ENCODE measurements at places on chromosomes 3 and 15.

DNA sequence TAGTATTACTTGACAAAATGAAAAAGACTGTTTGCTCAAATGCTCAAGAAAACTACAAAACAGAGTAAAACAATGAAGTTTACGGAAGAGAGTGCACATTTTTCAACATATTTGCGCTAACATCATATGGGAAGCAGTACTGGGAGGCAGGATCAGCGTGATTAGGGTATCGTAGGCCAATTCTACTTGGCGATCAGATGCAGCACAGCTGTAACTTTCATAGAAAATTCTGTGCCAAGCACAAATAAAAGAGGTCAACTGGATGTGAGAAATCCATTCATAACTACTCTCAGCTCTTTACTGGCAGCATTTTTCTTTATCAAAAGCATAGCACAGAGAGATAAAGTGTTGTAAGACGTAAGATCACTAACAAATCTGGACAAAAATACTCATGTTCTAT, 1196.3 kb upstream of the GBE1 start:
- DNase-seq = no peak

GRCh38 chr15:70778258-70779076, 15.1 kb upstream of the UACA start:
- DNase-seq = no peak

GRCh38 chr15:78272316-78272715, 8.0 kb downstream of the DNAJA4 start:
- no peak for DNase-seq

- DNase-seq = no peak
Observed at GRCh38 chr15:93520206-93520605, 431.2 kb upstream of the RGMA start.

DNA sequence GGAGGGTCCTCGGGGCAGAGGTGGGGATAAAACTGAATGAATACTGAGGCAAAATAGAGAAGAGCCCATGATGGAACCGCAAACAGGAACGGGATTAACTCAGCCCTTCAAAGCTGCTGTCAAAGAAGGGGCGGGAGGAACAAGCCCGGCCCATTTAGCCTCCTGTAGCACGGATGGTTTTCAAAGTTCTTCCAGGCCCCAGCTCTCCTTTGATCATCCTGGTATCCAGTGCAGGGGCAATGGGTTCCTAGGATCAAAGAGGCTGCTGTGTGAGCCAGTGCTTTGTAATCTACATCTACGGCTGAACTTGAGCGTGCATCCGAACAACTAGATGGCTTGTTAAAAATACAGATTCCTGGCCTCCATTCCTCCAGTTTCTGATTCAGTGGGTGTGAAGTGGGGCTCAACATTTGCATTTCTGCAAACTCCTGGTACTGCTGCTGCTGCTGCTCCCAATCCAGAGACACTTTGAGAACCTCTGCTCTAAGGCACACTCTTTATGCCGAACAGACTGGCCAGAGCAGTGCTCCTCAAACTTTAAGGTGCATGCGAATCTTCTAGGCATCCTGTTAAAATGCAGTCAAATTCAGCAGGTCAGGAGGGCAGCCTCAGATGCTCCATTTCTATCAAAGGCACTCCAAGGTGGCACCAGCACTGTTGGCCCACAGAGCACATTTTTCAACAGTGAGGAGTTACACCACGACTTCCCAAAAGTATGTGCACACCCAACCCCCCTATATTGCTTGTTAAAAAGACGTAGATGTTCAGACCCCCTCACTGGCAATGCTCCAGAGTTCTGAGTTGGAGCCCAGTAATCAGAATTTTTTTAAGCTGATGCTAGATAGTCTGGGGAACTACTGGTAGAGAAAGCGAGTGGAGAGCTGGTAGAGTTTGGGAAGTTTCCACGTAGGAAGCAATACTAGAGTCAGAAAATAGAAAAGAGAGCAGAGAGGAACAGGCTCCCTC, 5.6 kb downstream of the GALNT15 start:
- no peak for DNase-seq

GRCh38 chr3:178485756-178486155, 50.5 kb upstream of the KCNMB2 start:
- no peak for DNase-seq

GRCh38 chr3:6540981-6541380, 319.9 kb upstream of the GRM7 start:
- DNase-seq = no peak

DNA sequence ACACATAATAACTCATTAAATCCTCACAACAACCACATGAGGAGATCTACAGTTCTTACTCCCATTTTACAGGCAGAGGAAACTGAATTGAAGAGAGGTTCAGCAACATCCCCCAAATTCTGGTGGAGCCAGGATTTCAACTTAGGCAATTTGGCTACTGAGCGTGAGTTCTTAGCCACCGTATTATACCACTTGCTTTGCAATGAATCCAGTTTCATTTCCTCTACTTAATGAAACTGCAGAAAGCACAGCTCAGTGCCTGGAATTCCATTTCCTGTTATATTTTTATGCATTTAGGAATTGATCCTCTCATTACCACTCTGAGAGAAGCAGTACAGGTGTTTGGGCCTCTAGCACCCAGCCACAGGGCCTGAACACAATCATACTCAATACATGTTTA, 4.3 kb downstream of the ZNF860 start:
- no peak for DNase-seq

DNA sequence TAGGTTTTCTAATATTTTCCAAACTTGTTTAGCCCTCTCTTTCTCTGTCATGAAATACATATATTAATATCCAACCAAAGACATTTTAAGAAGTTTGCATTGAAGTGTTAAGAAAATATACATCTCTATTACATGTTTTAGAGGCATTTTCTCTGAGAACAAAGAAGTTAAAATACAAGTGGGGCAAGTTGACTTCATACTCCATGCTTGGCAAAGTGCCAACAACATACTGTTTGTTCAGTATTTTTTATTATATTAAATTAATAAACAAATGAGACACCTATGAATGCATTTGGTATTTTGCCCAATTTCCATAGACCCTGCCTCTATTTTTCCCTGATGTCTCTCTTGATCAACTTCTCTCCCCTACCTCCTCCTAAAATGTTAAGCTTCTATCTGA, 232.8 kb upstream of the MRPL3 start:
- no peak for DNase-seq

DNA sequence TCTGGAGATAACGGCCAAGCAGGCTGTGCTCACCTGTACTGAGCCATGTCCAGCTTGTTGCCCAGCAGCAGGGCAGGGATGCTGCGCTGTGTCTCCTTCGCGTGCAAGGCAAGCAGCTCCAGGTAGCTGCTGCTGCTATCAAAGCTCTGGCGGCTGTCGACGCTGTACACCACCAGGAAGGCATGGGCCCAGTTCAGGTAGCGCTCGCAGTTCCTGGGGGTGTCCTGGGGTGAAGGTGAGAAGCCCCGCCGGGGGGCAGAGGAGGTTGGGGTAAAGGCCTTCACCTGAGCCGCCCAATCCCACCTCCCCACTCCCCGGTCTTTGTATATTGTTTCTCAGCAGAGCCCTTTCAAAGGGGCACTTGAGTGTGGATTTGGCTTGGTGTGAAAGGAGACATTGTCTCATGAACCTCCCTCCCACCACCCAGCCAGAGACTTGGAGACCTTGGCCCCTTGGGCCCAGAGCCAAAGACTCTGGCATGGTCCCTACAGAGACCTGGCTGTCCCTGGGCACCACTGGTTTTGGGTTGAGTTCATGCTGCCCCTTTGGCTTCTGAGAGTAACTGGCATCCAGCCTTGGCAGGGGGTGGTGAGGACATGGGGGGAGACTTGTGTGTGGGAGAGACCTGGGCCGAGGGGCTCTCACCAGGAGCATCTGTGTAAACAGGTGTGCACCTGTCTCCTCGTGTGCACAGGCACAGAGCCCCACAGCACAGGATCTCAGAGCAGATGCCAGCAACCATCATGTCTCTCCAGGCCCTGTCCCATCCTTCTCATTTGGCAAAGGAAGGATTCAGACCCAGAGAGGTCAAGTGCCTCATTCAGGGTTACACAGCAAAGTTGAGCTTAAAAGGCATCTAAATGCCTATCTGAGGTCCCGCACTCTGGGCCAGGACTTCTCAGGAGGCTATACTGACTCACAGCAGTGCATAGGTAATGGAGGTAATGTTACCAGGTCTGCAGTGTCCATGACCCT, 9.1 kb downstream of the RASL12 start:
- DNase-seq = no peak

- no peak for DNase-seq
Observed at GRCh38 chr3:148466143-148466542, 231.6 kb upstream of the AGTR1 start.

DNA sequence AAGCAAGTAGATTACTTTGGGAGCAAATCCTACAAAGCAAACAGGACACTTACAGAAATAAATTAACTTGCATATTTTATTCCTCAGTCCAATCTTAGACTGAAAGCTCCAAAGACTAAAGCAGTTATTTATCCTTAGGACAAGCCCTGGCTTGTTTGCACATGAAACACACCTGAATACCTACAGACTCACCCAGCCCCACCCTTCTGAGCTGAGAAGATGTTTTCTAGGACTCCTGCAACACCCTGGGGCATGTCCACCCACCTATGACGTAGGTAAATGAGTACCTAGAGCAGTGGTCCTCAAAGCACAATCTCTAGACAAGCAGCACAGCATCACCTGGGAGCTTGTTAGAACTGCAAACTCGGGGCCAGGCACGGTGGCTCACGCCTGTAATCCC, 80.8 kb downstream of the ANXA2 start:
- DNase-seq = no peak

- DNase-seq = no peak
Observed at GRCh38 chr3:139318431-139318816, 25.4 kb upstream of the MRPS22 start.

GRCh38 chr3:117495620-117496019, 786.0 kb downstream of the TUSC7 start:
- DNase-seq = no peak

DNA sequence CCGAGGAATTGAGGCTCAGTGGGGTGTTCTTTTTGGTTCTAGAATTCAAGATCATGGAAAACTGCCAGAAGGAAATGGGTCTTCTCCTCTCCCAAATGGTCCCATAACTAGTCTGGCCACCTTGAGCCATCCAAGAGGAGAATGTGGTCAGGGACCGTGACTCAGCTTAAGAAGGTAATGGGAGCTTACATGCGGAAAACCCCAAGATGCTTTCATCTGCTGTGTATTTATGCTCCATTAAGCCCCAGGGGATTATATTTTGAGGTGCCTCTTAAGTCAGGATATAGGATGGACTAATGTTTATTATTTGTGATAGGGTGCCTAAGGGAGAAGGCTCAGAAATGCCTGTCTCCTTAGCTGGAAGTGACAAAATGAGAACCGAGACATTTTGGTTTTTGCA, 39.2 kb upstream of the DLG1 start:
- DNase-seq = no peak

DNA sequence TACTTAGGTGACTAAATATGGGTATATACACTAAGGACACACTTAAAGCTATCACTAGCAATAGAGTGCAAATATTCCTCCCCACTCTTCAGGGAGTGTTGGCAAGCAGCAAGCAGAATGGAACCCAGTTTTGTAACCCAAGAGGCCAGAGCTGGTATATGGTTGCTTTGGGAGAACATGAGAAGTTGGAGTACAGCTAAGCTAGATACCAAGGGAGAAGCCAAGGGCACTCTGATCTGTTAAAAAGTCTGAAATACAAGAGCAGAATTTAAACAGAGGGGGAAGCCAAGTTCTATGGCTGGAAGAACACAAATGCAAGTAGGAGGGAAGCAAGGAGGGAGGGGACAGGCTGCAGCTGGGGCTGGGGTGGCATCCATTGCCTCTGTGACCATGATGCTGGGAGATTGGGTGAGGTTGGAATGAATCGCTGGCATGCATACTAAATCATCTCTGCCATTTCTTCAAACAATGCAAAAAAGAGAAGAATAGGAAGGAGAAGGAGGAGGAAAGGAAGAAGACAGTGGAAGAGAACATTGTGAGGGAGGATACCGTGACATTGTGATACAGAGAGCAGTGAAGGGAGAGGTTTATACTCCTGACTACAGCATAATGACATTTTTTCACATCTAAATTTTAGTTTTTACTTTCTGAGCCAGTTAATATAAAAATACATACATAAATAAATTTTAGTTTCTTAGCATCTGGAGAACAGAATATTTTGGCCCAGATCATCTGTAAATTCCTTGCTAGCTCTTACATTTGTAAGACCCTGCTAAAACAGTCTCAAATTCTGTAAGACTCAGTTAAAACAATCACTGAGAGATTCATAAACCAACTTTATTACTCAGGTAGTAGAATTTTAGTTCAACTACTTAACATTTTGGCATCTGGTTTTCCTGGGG, 9.0 kb upstream of the ANXA2 start:
- no peak for DNase-seq

DNA sequence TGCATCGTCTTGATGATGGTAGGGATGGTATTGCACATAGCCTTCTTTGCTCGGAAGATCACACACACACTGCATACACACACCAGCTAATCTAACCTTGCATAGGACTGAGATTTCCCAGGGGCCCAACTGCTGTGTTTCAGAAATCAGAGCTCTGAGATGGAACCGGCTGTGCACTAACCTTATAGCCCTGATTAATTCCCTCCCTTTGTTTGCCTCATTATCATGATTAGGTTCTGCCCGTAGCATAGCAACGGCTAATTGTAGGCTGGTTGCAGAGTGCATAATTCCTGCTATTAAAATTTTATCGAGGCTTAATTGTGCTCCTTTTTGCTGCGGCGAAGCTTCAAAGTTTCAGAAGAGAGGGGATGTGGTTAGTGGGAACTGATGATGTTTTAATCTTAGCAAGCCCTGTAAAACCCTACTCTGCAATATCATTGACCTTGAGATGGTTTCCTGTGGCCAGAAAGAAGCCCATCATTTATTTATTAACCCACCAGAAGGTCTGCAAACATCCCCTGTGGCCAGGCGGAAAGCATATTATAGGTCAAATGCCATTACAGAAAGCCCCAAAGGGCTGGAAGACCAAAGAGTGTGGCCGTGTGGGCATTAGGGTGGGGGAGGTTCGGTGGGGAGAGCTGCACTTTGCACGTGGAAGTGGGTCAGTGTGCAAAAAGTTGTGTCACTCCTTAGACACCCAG, 56.2 kb upstream of the GLCE start:
- no peak for DNase-seq

GRCh38 chr3:11116336-11117059, 37.8 kb upstream of the HRH1 start:
- no peak for DNase-seq

- DNase-seq = no peak
Observed at GRCh38 chr3:84140631-84141030, 818.2 kb upstream of the CADM2 start.

GRCh38 chr3:105805404-105805803, 63.4 kb downstream of the CBLB start:
- no peak for DNase-seq

- DNase-seq = no peak
Observed at GRCh38 chr3:71244826-71245488, 338.6 kb downstream of the FOXP1 start.

GRCh38 chr3:115758076-115758763, 134.9 kb downstream of the GAP43 start:
- no peak for DNase-seq

- no peak for DNase-seq
Observed at GRCh38 chr3:178551916-178552321, 15.7 kb downstream of the KCNMB2 start.

Measured in stimulated activated CD4-positive, alpha-beta T cell treated with anti-CD3 and anti-CD28 coated beads, Interleukin-1b, Interleukin-23, amount 100 ng/mL, for 24 hours (primary cell).